GM19239 (cell line): ENCODE measurements at places on chromosomes 6 and 20.

DNA sequence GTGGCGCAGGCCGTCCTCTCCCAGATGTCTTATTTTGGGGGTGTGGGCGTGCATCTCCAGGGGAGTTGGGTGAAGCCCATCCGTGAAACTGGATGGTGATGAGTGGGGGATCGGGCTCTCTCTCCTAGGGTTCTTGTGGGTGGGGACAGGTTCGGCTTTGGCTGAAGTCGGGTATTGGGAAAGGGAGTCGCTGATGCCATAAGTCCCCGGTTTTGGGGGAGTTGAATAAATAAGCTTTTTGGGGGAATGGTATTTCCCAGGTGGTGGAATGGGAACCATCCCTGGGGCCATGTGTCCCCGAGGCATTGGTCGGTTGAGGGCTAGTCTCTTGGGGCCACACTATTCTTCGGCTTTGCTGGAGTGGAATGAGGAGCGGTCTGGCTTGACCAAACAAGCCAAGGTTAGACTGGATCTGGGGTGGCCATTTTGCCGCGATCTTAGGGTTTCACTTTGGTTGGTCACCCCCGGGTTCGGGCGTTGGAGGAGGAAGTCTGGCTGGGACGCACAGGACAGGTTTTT is 481 bp downstream of the ZNF133 start:
- no peak for DNase-seq

DNA sequence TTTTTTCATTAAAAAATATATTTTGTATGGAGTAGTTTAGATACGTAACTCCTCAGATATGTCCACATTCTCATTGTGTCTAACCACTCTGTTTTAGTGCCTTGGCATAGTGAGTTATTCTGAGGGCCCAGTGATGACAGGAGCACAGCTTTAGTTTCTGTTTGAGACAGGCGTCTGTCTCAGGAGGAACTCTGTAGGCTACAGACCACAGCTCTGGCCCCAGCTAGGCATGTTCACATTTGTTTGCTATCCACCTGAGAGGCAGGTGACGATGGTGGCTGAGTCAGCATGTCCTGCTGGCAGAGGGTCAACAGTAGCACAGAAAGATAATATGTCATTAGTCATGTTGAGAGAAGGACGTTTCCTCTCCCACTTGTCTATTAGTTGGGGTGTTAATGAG is 16.3 kb downstream of the LRRC1 start:
- peak; percentile 19 for DNase-seq

DNA sequence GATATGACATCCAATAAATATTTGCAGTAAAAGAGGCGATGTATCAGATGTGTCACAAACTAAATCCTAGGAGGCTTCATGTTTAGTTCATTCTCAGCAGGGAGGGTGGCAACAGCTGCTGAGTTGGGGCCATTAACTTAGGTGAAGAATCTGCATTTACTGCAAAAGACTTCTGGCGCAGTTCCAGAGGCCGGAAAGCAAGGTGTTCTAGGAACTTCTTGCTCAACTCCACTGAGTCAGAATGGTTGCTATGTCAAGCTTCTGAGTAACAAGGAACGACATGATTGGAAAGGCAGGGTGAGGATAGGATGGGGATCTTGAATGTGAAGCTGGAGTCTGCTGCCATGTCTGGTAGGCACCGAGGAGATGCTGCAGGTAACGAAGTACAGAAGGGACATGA is 11.7 kb downstream of the ADNP start:
- no peak for DNase-seq

DNA sequence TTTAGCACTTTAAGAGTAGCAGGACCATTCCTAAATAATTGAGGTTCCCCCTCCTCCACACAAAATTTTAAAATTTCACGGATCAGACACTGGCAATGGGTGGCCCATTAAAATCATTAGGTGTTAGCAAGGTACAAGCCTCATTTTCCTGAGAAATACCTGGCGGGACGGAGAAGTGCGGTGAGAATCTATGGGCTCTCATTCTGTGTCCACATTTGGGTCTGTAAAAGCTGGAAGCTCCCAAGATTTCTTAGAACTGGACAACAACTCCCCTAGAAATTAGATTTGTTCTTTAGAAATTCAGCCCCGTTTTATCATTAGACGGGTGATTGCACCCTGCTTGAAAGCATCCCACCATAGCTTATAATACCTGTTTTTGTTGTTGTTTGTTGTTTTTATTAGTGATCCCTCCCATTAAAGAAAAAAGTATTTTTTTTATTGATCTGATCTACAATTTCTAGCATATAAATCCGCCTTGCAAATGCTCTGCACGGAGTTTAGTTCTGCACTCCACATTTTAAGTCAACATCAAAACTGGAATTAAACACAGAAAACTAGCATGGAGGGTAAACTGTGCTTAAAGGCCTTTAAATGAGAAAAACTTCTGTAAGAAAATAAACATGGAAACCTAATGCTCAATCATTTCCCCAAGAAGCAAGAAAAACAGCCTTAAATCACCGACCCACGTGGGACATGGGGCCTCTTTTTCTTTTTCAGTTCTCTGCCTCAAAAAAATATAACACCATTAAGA is 5.7 kb downstream of the SIM1 start:
- DNase-seq = no peak

DNA sequence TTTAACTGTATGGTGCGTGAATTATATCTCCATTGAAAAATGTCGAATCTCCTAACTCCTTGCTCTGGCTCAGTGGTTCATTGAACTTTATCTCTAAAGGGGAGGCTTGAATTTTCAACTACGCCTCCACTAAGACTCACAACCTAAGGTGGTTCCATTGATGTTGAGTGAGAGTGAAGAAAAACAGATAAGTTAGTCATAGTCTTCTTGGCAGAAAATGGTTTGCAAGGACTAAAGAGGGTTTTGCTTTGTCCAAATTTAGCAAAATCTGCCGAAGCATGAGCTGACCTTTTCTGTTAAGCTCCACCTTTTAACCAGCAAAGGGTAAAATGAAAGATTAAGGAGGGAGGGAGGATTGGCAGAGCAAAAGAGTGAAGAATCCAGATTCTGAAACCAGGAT is 290.2 kb upstream of the SPTLC3 start:
- DNase-seq = no peak

DNA sequence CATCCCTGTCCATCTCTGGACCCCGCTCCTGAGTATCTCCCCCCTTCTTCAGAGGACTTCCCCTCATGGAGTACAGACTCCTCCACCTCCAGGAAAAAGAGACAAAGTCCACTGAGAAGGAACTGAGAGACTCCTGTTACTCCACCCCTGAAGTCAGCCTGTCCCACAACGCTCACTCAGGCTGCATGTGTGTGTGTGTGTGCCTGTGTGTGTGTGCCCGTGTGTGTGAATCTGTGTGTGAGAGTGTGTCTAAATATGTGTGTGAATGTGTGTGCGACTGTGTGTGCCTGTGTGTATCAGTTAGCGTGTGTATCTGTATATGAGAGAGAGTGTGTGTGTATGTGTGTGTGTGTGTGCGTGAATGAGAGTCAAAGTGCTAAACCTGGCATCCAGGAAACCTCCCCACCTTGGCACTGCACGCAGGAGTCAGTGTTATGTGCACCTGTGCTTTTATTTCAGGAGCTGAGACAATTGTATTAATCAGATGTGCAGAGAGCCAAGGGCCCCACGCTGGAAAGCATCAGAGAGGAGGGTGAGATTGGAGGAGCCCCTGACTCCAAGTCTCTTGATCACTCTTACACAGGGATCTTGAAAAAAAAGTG is 39.0 kb downstream of the HLA-A start:
- DNase-seq = no peak

- DNase-seq = no peak
These were observed 649.2 kb upstream of the FLRT3 start for GRCh38 chr20:14986656-14987055.

GRCh38 chr6:87848616-87849015 is 146.6 kb upstream of the AKIRIN2 start:
- DNase-seq = no peak

GRCh38 chr6:115891111-115891669 is 169.5 kb downstream of the FRK start:
- DNase-seq = peak; percentile 23

DNA sequence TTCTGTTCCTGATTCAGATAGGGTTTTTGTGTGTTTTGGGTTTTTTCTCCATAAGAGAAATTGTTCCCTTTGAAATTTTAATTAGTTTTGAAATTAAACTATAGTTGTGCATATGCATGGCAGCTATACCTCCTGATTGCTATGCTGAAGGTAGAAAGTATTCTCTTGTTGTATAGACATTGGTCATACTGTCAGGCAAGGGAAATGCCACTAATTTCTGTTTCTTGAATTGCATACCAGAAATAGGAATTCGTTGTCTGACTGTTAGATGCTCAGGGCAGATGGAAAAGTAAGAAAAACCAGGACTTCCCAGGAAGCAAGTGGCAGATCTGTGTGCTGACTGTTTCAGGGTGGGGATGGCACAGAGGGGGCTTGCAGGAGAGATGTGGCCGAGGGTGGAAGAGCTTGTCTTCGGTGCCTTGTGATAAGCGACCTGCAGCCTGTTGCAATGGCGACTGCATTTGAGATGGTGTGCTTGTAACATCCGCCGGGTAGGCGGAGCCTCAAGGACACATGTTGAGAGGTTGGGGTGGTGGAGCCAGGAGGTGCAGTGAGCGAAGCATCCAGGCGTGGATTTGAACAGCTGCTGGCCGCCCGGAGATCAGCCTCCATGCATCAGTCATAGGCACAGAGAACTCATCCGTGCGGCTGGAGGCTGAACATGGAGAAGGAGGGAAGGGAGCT is 42.8 kb downstream of the RREB1 start:
- no peak for DNase-seq

DNA sequence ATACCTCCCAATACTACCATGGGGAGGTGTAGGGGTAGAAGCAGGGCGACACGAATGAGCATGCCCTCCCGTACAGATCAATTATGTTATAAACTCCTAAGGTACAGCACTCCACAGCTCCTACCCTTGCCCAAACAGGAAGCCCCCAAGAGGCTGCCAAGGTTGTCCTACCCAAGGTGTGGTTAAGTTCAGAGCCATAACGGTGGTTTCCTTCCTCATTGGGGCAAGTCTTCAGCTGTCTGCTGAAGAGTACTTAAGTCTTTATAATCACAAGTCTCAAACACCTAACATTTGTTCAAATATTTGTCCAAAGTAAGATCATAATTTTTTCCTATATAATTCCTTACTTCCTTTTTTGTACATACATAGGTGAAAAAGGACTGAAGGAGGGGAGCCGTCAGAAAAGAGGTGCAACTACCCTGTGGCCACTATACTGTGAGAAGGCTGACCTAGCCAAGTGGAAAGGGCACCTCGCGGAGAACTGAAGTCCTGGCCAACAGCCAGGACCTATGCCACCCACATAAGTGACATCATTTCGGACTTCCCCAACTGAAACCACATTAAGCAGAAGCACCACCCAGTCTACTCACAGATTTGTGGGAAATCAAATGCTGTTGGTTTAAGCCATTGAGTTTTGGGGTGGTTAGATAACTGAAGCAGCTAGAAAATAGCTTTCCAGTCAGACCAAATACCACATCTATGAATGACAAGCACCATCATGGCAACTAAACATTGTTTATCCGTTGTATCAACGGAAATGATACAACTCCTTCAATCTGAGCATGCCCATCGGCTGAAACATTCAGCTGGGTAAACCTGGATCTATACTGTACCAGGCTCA is 2.9 kb upstream of the RAB22A start:
- DNase-seq = no peak

GRCh38 chr6:751765-752164 is 58.8 kb upstream of the EXOC2 start:
- DNase-seq = no peak

- DNase-seq = no peak
These were observed 82.3 kb upstream of the CD83 start for GRCh38 chr6:14035071-14035847.

GRCh38 chr20:58897488-58897887 is 45.0 kb downstream of the GNAS start:
- DNase-seq = no peak

DNA sequence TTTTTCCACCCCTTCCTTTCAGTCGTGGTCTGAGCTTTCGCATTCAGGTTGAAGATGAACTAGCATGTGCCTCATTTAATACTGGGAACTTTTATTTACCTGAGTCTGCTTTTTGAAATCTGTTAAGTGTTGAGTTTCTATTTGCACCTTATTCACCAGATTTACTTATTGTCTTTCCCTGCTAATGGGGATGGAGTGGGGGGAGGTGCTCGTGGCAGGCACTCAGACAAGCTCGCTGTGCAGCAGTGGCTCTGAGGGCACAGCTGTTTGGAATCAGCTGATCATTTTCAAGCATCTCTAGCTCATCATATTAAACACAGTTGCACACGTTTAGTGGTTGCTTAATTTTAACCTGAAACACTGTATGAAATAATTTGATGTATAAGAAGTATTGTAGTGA is 35.6 kb downstream of the UTRN start:
- DNase-seq = no peak

DNA sequence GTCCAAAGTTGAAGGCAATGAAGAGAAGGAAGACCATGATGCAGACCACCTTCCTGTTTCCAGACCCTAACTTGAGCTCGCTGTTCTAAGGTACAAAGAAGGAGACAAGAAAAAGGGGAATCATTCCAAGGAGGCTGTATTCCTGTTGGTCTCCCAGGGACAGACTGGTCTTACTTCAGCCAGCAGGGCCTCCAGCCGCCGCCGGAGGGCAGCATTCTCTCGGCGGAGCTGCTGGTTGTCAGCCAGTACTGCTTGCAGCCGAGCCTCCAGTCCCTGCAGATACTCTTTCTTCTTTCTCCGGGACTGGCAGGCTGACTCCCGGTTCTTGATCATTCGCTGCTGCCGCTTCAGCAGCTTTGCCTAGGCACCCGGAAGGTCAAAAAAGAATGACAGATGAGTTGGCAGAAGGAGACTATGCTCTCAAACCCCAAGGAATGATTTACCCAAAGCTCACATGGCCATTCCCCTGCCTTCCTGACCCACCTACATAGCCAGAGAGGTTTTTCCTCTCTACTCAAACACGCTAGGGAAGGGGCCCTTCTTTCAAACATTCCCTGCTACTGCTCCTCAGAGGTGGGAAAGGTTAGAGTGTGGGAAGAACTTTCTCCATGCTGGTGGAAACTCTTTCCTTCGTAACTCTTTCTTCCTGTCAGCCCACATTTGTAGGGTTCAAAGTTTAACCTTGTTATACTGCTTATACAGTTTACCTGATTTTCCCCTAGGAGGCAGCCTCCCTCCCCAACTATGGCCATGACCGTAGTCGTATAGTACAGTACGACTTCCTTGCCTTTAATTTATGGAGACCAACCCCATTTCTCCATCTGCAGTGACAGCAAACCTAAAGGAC is 9.0 kb downstream of the ATF6B start:
- peak; percentile 69 for DNase-seq

DNA sequence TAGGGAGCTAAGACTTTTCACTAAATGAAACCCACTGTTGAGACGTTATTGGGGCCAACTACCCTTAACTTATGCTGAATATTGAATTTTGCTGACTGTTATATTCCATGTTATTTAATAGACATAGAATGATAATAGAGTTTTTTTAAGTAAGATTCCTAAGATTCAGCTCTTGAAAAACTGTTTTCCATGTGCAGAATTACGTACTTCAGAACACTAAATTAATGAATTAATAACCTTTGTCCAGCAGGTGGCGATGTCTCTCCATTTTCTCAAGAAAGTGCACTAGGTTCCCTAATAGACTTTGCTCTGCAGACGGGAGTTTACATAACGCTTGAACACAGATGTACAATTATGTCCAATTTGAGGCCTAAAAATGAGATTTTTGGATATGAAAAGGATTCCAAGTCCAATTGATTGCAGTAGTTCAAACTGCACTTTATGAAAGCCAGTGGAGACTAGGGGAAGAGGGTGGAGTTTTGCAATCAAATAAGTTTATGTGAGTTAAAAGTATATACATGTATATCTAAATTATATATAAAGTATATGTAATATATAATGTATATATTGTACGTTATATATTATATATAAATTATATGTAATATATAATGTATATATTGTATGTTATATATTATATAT is 282.1 kb downstream of the UST start:
- peak; percentile 53 for DNase-seq

- no peak for DNase-seq
These were observed at the start of gene NKAIN4 for GRCh38 chr20:63254232-63254605. NKAIN4 (minus strand) TSS chr20:63254463; CDS start chr20:63254450, 13 bp downstream.
